ENCODE measurements at places on chromosomes 3 and 15.

DNA sequence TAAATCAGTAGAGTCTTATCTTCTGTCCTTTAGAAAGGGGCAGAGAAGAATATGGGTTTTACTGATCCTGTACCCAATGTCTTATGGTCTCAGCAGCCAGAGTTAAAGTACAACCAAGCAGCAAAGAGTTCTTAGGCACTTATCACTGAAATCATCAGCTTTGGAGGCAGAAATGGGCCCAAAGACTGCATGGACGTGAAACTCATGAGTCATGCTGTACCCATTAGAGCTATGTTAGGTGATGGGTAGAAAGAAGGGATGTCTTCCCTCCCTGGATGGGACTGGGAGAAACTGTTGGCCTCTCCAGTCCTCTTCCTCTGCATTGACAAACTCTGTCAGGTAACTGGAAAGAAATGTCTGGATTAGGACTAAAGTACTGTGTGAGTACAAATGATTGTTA is 63.4 kb downstream of the EOMES start:
- DNase-seq, result no peak

- no peak for DNase-seq
Measured at GRCh38 chr3:34218706-34219385, 420.4 kb downstream of the PDCD6IP start.

DNA sequence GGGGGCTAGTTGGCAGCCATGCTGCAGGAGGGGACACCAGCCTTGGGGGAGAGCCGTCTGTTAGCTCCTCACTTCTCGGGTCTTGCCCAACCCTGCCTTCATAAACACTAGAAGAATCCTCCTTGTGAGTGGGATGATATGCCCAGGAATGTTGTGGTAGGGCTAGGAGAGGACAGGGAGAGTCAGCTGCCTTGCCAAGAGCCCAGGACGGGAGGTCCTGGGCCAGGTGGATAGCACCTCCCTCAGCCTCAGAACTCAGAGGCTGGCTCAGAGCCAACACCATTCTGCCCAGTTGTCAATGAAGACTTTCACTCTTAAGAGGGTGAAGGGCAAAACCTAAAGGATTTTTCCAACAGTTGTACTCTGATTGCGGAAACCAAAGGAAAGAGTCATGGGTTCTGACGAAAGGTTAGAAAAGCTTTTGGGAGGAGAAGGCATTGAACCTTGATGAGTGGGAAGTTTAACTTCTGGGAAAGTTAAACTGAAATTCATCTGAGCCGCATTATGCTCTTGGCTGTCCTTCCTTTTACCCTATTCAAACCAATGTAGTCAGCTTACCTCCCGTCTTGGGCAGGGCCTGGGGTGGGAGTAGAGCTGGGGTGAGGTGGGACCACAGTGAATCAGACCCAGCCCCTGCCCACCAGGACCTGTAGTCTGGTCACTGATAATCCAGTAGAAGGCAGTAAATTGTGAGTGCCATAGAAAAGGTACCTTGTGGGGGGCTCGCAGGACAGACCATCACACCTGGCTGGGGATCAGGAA is 81.9 kb downstream of the FAM43A start:
- DNase-seq, result no peak

DNA sequence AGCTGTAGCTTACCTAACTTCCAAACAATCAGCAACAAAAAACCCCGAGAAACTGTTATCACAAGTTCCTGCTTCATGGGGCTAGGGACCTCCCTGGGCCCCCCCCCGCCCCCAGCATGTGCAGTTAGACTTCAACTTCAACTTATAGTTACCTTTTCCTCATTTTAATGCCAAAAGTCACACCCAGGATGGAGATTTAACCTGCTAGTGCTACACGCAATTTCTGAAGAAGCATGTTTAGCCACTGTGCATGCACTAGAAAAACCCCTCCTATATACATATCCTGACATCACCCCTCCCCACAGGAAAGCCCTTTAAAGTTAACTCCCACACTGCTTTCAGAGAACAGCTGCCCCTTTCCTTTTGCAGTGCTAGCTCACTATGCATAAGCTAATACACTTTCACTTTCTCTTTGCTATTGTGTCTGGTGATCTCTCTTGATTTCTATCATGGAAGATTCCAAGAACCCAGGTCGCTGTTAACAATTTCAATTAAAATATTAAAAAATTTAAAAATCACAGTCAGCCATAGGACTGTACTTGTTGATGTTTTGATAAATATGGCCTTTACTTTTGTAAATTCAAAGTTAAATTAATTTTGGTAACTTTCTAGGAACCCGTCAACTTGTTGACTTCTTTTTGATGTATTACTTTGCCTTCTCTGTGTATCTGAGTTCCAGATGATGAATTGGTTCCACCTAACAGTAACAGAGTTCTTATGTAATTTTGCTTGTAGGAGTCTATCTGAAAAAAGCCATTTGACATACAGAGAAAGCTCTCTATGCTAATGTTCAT is 75.2 kb upstream of the ACAD9 start:
- DNase-seq, result peak; percentile 88

DNA sequence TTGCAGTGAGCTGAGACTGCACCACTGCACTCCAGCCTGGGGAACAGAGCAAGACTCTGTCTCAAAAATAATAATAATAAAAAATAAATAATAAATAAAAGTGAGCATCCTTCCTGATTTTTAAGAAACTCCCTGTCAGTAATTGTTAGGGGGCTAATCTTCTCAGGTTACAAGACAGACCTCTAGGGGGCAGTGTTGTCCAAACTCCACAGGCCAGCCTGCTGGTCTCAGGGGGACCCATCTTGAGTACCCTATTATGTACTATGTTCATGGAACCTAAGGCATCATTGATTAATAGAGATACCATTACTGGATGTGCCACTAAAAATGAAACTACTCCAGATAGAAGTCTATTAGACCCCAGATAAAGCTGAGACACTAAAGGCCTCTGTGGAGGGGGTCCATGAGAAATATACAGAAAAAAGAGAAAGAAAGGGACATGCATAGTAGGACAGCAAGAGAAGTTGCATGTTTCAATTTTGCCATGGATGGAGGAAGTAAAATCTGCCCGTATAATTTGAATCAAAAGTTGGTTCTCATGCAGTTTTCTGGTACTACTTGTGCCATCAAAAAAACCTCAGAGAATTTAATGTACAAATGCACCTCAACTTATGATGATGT is 85.5 kb upstream of the CDV3 start:
- no peak for DNase-seq

DNA sequence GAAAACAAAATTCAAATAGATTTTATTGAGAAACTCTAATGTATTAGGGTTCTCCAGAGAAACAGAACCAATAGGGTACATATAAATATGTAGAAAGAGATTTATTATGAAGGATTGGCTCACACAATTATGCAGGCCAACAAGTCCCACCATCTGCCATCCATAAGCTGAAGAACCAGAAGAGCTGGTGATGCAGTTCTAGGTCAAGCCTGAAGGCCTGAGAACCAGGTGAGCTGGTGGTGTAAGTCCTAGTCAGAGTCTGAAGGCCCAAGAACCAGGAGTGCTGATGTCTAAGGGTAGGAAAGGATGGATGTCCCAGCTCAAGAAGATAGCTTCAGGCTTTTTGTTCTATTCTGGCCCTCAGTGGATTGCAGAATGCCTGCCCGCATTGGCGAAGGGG is 2.6 kb upstream of the NFKBIZ start:
- DNase-seq, result no peak

- no peak for DNase-seq
Measured at GRCh38 chr3:194102436-194102835, 33.5 kb upstream of the HES1 start.

DNA sequence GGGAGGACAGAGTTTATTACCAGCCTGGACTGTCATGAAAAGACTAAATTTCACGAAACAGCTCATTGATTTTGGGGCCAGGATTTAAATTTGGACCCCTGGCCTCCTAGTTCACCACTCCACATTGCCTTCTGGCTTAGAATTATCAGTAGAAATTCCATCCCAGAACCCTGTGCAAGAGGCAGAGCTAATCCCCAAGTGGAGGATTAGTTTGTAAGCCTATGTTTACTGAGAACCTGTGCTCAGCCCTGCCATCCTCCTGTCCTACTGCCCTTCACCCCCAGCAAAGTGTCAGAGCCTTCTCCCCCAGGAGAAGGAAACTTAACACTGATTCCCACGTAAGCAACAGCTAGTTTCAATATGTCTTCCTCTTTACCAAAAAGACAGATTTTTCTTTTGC is 99.4 kb downstream of the SST start:
- DNase-seq, result no peak

DNA sequence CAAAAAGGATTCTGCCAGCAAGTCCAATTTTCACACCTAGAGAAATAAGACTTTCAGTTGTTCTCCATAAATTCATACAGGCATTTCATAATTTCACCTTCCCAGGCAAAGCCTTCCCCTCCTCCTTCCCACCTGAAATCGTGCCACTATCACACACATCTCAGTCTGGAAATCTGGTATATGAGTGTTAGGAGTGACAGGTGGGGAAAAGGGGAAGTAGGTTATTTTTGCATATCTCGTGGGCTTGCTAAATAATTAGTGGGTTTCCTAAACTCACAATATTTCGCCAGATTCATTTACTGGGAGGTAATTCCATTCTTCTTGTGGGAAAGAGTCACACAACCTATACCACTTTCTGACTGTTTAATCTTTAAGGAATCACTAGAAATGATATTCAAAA is 7.4 kb downstream of the ALDH1A2 start:
- no peak for DNase-seq

- peak; percentile 5 for DNase-seq
Measured at GRCh38 chr15:76840830-76841460, 64.2 kb downstream of the SCAPER start.

DNA sequence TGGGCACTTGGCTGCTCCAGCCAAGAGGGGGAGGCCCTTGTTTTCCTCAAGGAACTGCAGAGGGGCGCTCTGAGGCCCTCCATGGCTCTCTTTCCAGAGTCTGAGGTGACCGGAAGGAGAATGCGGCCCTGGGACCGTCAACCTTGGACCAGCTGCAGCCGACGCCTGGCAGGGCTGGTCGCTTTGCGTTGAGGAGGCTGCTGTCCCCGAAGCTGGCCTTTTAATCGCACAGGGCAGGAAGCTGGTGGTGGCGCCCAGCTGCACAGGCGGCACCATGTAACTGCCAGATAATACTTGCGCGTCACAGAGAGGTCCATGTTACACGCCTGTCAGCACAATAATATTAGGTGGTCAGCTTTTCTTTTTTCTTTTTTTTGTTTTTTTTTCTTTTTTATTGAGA is 875 bp upstream of the HLTF start:
- no peak for DNase-seq

DNA sequence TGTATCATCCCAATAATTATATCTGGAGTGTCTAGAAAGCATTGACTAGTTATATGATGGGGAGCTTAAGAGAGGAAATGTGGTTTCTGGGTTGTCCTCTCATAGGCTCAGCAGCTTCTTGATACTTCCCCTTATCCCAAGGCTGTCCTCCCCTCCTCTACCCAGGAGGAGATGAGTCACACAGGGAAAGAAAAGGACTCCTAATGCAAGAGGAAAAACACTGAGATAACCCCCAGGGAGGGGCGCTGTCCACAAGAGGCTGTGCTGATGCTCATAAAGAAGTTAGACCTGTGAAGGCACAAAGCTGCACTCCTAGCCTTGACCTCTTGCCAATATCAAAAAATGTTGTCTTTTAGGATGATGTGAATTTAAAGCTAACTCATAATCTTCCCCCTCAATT is 28.8 kb upstream of the GYG1 start:
- DNase-seq, result peak; percentile 75
